Stimulated activated CD4-positive, alpha-beta T cell treated with anti-CD3 and anti-CD28 coated beads, Interleukin-2, amount 100 ng/mL, for 24 hours (primary cell): ENCODE measurements at places on chromosomes 11 and 22.

DNA sequence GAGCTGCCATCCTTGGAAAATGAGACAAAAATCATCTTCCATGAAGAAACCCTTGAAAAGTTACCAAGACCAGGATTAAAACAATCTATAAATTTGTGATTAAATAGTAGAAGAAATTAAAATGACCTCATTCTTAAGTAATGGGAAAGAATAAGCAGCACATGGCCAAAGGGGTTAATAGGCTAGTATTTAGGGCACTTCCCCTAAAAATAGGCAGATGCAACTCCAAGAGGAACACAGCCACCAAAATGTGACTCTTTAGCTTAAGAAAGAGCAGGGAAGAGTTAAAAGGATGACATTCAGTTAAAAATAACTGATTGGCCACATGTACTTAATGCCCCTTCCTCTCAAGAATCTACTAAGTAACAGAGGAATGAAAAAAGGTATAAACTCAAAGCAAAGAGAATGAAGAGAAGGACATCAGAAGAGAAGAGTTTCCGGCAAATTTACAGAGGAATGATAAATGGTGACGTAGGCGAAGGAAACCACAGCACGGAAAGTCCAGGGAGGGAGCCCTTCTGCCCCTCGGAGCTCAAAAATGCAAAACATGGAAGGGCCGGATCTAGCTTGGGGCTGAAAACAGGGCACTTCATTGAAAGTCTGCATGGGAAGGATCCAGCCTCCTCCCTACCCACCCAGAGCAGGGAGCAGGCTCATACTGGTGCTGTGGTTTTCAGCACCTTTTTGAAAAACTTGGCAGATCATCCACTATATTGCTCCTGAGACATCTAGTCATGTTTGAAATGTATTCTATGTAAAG, 17.8 kb downstream of the SCUBE2 start:
- DNase-seq, result no peak

GRCh38 chr11:15157181-15157580, 42.5 kb downstream of the INSC start:
- no peak for DNase-seq

DNA sequence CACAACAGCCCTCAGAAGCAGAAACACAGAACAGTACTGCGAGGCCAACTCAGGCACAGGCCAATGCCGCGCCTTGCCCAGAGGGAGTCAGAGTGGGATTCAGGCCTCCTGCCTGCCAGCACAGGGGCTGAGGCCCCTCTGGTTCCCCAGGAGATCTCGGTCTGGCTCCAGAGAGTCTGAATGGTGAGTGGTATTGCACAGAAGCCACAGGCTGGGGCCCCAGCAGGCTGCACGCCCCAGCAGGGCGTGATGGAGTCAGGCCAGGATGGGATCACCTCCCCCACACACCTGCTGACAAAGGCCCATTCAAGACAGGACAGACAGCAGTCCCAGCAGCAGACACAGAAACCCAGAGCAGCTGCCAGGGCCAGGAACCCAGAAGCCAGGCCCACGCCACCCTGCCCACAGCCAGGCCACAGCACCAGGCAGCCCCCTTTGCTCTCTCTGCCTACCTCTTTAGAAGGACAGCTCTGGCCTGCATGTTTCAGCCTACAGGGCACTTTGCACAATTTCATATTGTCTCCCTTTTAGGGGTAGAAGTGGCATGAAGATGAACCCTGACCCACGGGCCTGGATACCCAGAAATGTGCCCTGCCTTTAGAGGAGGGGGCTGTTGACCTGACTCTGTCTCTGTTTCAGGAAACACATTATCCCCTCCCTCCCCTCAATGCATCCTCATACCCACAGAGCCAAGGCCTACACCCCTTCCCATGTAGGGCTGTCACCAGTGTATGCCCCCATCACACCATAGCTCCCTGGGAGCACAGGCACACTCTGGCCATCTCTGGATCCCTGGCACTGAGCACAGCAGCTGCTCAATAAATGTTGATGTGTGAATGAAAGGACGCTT, 6.1 kb downstream of the FXYD6 start:
- no peak for DNase-seq

DNA sequence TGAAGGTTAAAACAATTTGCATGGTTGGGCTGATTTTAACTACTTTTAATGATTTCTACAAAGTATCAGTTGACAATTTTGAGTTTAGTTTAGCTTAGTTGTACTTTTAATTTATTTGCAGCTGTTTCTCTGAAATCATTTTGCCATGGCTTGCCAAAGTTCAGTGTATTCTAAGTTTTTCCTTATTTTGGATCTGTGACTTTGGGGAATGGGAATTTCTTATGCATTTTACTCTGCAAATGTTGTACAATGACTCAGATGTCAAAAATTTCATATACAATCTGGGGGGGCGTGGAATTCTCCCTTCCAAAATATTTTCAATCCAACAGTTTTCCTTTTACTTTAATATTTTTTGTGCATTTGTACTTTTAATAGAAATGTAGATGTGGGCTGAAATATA, 8.9 kb upstream of the DCHS1 start:
- no peak for DNase-seq

DNA sequence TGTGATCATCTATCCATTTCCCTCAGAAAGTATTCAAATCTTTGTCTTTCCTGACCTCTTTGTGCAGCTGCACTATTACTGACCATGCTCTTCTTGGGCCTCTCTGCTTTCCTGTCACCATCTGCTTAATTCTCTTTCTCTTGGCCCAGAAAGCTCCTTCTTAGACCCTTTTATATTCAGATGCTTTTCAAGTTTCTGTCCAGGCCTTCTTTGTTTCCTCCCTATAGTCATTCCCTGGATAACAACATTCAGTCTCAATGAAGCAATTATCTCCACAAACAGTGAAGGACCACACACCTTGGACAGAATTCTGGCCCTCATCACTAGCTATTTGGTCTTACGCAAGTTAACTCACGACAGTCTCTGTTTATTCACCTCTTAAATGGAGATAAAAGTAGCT, 89.7 kb downstream of the LARGE2 start:
- DNase-seq, result no peak

- DNase-seq, result no peak
Observed at GRCh38 chr22:32695451-32695891, 106.0 kb upstream of the TIMP3 start.

- DNase-seq, result no peak
Observed at GRCh38 chr11:103147627-103148026, 38.4 kb downstream of the DYNC2H1 start.

DNA sequence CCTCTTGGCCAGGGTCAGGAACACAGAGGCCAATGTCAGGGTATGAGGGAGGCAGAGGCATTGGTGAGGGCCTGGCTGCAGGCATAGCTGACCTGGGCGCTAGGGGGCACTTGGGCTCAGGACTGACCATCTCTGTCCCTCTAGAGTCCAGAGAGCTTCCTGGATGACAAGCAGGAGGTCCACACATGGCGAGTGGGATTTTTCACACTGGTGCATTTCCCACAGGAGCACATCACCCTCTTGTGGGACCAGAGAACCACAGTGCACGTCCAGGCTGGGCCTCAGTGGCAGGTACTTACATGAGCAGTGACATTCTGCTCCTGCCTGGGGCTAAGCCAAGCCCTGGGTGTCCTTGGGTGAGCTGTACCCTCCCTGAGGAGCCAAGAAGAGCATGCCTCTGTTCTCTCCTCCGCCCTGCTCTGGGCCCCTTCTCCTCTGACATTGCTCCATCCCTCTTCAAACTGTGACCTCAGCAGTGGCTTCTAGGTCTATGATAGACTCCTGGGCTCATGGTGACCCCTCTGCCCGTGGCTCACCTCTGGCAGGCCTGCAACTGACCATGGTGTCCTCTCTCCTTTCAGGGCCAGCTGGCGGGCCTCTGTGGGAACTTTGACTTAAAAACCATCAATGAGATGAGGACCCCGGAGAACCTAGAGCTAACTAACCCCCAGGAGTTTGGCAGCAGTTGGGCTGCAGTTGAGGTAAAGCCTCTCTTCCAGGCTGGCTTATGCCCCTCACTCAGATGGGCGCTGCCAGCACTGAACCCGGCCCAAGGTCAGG, 46.6 kb downstream of the OTOG start:
- DNase-seq, result no peak

- DNase-seq, result no peak
Observed at GRCh38 chr11:10022764-10023163, 271.3 kb downstream of the SBF2 start.

- DNase-seq, result no peak
Observed at GRCh38 chr22:28394513-28395110, 285.0 kb downstream of the TTC28 start.

DNA sequence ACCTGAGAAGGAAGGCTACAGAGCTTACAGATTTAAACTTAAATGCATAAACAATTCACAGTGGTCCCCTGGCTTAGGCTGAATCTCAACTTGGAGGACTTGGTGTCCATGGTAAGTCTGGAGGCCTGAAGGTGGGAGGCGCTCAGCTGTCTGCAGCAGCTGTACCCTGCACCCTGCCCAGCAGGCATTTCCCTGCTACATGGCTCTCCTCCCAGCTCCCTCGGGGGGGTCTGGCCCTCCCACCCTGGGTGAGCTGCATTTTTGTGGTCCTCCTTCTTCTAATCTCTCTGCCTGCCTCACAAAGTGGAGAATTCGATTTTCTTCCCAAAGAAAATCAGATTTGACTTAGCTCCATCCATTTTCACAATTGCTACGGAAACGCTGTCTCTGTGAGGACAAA, 273.2 kb downstream of the KIRREL3 start:
- no peak for DNase-seq

- no peak for DNase-seq
Observed at GRCh38 chr11:30260813-30261212, 30.0 kb downstream of the FSHB start.

- peak; percentile 44 for DNase-seq
Observed at GRCh38 chr11:63769042-63769713, 603 bp upstream of the ZFTA start.

DNA sequence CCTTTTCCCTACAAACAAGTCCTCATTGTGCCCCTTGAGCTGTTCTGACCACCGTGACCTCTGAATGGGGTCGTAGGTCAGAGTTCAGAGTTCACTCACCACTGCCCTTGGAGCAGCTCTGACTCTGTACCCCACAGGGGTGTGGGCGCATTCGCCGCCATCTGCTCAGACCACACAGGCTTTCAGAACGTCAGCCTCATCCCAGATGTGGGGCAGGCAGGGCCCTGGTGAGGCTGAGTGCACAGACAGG, 14.8 kb upstream of the MUC5B start:
- DNase-seq, result no peak

- DNase-seq, result no peak
Observed at GRCh38 chr11:63874511-63874910, 35.6 kb downstream of the MARK2 start.

- no peak for DNase-seq
Observed at GRCh38 chr22:30038219-30038618, 42.0 kb upstream of the HORMAD2 start.

DNA sequence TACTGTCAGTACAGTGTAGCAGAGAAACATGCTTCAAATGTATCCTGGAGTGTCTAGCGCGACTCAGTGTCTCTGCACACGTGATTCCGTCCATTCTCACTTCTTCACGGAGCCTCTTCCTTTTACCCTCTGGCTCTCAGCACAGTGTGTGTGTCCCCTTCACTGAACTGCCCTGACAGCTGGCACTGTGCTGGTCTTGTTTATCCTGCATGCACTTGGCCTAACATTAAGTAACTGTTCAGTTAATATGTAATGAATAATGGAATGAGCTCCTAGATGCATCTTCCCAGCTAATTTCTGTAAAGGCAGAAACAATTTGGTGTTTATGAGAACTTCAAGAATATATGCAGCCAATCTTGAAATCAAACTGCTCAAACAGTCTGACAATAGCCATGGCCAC, 44.4 kb downstream of the KMT5B start:
- no peak for DNase-seq

DNA sequence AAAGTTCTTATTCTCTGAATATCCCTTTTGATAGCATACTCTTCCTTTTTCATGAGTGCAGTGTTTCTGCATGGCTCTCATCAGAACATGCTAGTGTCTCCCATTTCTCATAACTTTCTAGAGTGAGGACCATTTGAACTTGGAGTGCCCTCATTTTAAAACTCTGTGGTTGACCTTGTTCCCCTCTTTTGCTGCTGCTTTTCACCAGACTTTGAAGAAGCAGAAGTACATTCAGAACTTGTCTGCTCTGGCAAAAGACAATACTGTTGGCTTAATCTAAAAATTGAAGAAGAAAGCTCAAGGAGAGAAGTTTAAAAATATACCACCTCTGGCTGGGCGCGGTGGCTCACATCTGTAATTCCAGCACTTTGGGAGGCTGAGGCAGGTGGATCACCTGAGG, 35.0 kb downstream of the PPARA start:
- DNase-seq, result no peak

GRCh38 chr22:22933807-22934542, 46.4 kb downstream of the IGLL5 start:
- no peak for DNase-seq
